GM23248 (cell line): ENCODE measurements at places on chromosomes 6 and 20. TPM values are rescaled to one million over a fixed set of nuclear protein-coding genes. Genes with fewer than 3 reads are reported as not detected.

GRCh38 chr6:162090734-162091133 is 636.8 kb downstream of the PRKN start:
- H3K4me1 ChIP-seq: peaks cover 18% of the 10 kb centered on the region
- H3K4me3 ChIP-seq: peak overlapping the region; percentile 20

Gene PLA2G7
- not detected in 2 replicates for total RNA-seq

Gene SOX12
- total RNA-seq: 7.5 and 7.7 TPM in 2 replicates

DNA sequence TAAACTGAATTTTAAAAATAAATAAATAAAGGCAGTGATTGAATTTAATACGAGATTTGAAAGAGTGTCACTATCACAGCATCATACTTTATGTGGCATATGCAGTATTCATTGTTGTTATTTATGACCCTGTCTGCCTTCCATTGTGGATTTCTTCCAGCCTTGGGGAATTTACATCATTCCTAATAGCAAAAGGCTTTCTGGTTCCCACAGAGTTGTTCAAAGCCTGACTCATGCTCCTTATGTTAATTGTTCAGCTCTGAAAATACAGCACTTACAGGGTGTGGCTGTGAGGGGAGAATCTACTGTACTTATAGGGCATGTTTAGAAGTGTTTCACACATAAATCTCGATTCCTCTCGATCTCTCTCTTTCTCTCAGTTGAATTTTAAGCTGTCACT is 54.4 kb downstream of the JAG1 start:
- DNase-seq: peak; percentile 97
- H3K27ac ChIP-seq: peak overlapping the region; percentile 83
- H3K36me3 ChIP-seq: no peaks in the 10 kb centered on the region
- H3K4me1 ChIP-seq: peaks cover 29% of the 10 kb centered on the region
- peak overlapping the region; percentile 17; the same call in 1 of the 2 replicates for H3K4me3 ChIP-seq

DNA sequence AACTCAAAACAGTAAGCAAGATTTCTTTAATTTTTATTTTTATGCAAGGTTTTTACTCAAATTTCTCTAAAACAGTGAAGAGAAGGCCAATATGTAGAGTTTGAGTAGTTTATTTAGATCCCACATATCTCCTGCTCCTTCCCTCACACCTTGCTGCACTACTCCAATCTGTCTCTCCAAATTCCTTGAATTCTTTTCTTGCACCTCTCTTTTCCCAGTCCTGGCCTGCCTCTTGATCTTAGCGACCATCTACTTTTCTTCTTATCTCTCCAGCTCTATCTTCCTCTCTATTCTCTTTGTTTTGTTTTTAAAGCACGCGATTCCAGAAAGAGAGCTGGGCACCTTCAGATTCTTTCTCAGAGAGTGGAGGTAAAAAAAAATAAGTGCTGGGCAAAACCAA is 86.7 kb upstream of the KCNQ5 start:
- H3K27me3 ChIP-seq: no peaks in the 10 kb centered on the region
- no peak overlapping the region for H3K27ac ChIP-seq
- H3K36me3 ChIP-seq: no peaks in the 10 kb centered on the region
- H3K4me1 ChIP-seq: peaks cover 37% of the 10 kb centered on the region

GRCh38 chr6:21804941-21805610 is 211.5 kb downstream of the SOX4 start:
- H3K27me3 ChIP-seq: no peaks in the 10 kb centered on the region
- H3K36me3 ChIP-seq: no peaks in the 10 kb centered on the region
- H3K4me1 ChIP-seq: peaks cover 16% of the 10 kb centered on the region
- no peak overlapping the region for H3K27ac ChIP-seq
- DNase-seq: no peak
- H3K4me3 ChIP-seq: no peak overlapping the region

Gene CDYL
- total RNA-seq: 25.8 and 27.9 TPM in 2 replicates

DNA sequence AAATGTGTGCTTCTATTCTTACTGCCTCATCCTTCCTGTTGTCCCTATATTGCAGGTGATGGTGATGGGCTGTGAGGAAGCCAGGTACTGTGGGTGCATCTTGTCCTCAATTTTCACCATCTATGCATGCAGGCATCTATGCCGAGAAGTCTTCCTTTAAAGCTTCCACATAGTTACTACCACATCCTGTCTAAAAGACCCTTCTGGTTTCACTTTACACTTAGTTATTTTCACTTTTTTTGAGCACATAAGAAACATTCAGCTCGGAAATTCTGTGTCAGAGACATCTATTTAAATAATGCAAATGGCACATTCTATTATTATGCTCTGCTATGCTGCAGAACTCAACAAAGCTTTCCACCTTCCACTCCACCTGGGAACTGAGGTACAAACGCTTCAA is 28.2 kb upstream of the FABP7 start:
- no peak overlapping the region for H3K27ac ChIP-seq
- H3K27me3 ChIP-seq: no peaks in the 10 kb centered on the region; the same call in 1 of the 2 replicates
- no peaks in the 10 kb centered on the region for H3K36me3 ChIP-seq

DNA sequence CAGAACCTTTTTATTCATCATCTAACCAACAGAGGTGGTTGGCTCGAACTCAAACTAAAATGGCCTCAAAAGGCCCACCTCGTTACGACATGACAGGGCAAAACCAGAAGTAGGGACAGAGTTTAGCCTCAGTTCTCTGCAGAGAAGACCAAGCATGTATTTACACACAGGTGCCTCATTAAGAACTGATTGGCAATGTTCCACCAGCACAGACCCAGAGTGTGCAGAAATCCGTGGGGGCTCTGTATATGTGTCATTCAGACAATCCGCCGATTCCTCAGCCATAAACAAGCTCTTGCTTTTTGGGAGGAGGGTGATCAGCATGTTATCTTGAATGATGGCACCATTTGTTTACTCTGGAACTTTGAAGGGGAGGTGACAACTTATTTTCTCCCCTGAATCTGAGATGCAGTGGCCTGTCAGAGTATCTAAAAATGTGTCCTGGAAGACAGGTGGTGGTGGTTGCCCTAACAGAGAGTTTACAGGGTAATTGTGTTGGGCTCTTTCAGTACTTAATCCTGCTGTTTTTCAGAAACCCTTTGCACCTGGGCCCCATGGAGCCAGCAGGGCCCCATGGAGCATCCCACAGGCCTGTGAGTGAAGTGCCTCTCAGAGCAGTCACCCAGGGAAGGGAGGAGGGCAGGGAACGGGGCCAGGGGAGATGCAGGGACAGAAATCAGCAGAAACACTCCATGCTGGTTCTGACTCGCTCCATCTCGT is 29.1 kb upstream of the C20orf203 start:
- H3K4me1 ChIP-seq: peaks cover 7% of the 10 kb centered on the region
- DNase-seq: no peak
- no peaks in the 10 kb centered on the region for H3K27me3 ChIP-seq
- H3K4me3 ChIP-seq: no peak overlapping the region
- no peak overlapping the region for H3K27ac ChIP-seq

DNA sequence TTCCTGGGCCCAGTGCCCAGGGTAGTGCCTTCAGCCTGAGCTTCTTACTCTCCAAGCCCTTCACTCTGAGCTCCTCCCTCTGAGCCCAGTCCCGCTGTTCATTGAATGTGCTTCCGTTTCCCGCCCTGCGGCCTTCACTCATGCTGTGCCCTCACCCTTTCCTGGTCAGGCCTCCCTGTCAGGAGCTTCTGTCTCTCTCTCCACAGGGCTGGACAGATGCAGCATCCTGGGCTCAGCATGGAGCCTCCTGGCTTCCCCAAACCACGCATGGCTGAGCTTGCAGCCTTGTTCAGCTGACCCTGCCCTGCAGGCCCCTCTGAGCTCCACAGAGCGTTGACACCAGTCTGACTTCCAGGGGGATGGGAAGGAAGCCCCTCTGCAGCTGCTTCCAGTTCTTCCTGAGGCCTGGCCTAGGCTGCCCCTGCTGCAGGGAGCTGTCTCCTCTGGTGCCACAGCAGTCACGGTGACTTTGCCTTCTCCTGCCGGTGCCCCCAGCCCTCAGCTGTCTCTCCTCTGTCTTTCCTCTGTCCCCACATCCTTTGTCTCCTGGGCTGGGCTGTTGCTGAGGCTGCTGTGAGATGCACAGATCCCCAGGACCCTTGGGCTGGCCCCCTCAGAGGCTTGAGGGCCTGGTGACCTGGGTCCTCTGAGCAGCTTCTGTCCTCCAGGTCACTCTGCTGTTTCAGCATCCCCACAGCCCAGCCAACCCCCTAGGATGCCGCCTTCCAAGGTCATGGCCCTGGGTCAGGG is 7.9 kb upstream of the MYT1 start:
- no peaks in the 10 kb centered on the region for H3K36me3 ChIP-seq
- H3K27ac ChIP-seq: no peak overlapping the region
- DNase-seq: no peak
- no peaks in the 10 kb centered on the region for H3K4me1 ChIP-seq

- no peaks in the 10 kb centered on the region for H3K36me3 ChIP-seq
- DNase-seq: no peak
- H3K27ac ChIP-seq: no peak overlapping the region
- H3K27me3 ChIP-seq: no peaks in the 10 kb centered on the region
- H3K4me3 ChIP-seq: no peak overlapping the region
Observed at GRCh38 chr6:161743509-161744178, 469.8 kb upstream of the AGPAT4 start.

Gene VSX1
- total RNA-seq: not detected in 2 replicates

- H3K27ac ChIP-seq: no peak overlapping the region
- H3K4me3 ChIP-seq: no peak overlapping the region
- DNase-seq: no peak
- peaks cover 22% of the 10 kb centered on the region for H3K4me1 ChIP-seq
- H3K27me3 ChIP-seq: no peaks in the 10 kb centered on the region
Observed at GRCh38 chr6:44850312-44850711, 462.8 kb downstream of the CDC5L start.

Gene RIMS1
- 9.7 and 10.6 TPM in 2 replicates for total RNA-seq

Gene NKAPL
- total RNA-seq: 0.97 and 1.9 TPM in 2 replicates

Gene TRAM2
- total RNA-seq: 174 and 182 TPM in 2 replicates

Gene PRDM1
- 2.7 and 3.8 TPM in 2 replicates for total RNA-seq

GRCh38 chr20:56893226-56893917 is 264.3 kb downstream of the TFAP2C start:
- peaks cover 19% of the 10 kb centered on the region for H3K27me3 ChIP-seq
- DNase-seq: no peak
- no peak overlapping the region for H3K4me3 ChIP-seq
- no peak overlapping the region for H3K27ac ChIP-seq
- H3K4me1 ChIP-seq: no peaks in the 10 kb centered on the region

Gene TREML1
- not detected in 2 replicates for total RNA-seq

DNA sequence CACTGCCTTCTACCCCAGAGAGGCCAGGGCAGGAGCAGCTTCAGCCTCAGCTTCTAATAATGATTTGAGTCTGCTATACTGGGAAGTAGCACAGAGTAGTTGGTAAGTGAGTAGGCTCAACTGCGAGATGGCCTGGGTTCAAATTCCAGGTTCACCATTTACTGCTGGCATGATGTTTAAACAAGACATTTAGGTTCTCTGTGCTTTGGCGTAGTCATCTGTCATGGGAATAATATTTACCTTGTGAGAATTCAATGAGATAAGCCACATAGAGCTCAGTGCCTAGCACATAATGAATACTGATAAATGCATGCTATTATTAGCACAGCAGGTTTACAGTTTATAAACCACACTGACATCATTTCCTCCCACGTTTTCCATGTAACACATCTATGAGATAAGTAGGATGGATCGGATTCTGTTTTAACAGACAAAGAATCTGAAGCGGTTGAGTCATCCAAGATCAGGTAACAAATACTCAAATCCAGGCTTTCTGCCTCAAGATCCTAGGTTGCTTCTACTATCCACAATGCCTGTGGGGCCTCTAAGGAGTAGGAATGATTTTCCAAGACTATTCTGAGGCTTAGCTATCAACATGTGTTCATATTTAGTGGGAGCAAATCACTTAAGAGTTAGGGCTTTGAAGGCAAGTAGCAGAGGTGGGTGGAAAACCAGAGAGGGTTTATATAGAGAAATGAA is 72.9 kb upstream of the DTNBP1 start:
- no peak overlapping the region for H3K4me3 ChIP-seq
- H3K27ac ChIP-seq: no peak overlapping the region
- DNase-seq: peak; percentile 22
- H3K36me3 ChIP-seq: no peaks in the 10 kb centered on the region
- H3K4me1 ChIP-seq: no peaks in the 10 kb centered on the region
- peaks cover 33% of the 10 kb centered on the region for H3K27me3 ChIP-seq

DNA sequence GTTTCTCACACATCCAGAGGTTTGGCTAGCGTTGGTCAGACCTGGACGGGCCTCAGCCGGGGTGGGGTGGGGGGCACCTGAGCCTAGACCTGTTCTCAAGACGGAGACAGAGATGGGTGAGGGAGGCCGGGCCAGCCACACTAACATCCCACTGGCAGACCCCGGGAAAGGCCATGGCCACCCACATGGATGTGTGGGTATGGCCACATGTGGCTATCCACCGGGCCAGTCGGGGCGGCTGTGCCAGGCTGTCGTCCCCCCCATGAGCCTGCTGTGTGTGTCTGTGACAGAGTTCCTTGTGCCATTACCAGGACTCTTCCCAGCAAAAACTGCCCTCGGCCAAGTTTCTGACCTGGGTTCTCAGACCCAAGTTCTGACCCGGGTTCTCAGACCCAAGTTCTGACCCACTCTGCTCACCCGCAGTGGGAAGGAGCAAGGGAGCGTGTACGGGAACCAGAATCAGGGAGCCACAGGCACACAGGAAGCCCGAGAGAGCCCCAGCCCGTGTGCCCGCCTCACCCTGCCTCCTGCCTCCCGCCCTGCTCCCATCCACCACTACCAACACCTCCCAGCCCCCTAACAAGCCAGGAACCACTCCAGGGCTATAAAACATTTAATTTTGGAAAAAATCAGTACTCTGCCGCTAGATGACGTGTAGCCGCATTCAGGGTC is 255.5 kb downstream of the TAF4 start:
- no peak for DNase-seq
- H3K27me3 ChIP-seq: peaks cover 18% of the 10 kb centered on the region
- H3K4me3 ChIP-seq: no peak overlapping the region
- H3K27ac ChIP-seq: no peak overlapping the region

DNA sequence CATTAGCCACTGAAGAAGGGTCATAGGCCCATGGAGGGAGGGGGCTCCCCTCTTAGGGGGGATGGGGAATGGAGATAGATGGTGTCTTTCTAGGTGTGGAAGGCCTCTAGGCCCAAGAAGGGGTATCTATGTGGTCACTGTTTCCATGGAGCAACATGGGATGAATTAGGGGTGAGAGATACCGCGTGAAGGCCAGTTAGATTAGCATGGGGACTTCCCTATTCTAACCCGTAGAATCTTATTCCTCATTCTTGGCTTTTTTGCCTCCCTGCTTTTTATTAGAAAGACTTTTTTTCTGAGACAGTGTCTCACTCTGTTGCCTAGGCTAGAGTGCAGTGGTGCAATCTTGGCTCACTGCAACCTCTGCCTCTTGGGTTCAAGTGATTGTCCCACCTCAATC is 3.2 kb downstream of the RAB44 start:
- H3K4me3 ChIP-seq: no peak overlapping the region
- peaks cover 7% of the 10 kb centered on the region; the same call in 1 of the 2 replicates for H3K4me1 ChIP-seq
- no peaks in the 10 kb centered on the region for H3K36me3 ChIP-seq
- DNase-seq: no peak
- no peak overlapping the region for H3K27ac ChIP-seq
